ENCODE measurements at places on chromosomes 13 and 19. TPM values are rescaled to one million over a fixed set of nuclear protein-coding genes. Genes with fewer than 3 reads are reported as not detected.

The FUT2 gene
- not detected for total RNA-seq

DNA sequence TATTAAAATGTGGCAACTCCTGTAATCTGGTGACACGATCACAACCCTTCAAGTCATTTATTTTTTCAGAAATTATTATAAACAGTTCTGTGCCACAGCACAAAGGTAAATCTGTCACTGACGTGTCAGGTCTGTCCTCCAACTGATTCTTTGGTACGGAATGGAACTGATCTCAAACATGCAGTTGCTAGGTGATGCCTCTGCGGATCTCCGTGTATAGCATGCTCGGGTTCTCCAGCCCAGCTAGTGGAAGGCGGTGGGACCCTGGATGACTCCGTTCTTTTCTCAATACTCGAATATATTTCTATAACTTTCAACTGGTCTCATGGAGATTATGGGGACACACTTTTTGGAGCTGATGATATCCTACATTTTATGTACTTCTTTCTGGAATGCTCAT lies 11.0 kb downstream of the RANBP3 start:
- no peak for DNase-seq

DNA sequence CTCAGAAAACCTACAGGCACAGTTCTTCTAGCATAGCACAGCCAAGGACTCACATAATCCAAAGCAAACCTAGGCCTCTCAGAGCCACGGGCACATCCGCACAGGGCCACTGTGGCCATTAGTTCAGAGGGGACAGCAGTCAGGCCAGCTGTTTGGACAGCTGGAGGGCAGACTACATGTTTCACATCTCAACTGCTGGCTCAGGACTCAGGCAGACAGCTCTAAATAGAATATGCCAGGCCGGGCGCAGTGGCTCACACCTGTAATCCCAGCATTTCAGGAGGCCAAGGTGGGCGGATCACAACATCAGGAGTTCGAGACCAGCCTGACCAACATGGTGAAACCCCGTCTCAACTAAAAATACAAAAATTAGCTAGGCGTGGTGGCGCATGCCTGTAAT lies 26.8 kb downstream of the SAFB2 start:
- no peak for DNase-seq

DNA sequence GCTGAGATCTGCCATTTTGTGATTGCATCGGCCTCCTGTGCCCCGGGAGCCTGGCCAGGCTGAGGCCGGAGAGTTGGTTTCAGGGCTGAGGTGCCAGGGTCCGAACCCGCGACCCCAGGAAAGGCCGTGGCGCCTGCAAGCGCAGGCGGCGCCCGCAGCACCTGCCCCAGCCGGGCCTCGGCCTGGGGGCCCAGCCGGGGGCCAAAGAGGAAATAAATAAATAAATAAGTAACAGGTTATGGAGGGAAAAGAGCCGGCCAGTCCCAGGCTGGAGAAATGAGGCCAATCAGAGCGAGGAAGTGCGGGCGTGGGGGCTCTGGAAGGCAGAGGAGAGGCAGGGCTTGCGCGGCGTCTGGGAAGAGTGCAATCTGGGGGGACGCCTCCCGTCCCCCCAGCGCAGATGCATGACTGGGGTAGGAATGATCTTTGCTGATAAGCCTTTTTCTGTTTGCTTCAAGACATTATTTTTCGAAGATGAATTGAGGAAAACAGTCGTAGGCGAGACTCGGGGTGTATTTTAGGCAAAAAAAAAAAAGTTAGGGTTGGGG lies 145.6 kb upstream of the ZNF536 start:
- no peak for DNase-seq

DNA sequence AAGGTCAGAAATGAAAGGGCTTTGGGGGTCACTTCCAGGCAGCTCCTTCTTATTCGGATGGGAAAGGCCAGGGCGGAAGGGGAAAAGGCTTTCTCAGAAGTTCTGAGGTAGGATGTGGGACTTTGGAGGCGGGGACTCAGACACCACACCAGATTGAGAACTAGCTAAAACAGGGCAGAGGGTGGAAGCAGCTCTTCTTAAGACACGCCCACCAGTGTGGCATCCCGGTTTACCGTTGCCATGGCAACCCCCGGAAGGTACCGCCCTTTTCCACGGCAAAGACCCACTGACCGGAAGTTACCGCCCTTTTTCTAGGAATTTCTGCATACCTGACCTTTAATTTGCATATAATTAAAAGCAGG lies 3.8 kb upstream of the LILRA5 start:
- DNase-seq = peak; percentile 3
